ENCODE measurements at places on chromosomes 1 and 21.

DNA sequence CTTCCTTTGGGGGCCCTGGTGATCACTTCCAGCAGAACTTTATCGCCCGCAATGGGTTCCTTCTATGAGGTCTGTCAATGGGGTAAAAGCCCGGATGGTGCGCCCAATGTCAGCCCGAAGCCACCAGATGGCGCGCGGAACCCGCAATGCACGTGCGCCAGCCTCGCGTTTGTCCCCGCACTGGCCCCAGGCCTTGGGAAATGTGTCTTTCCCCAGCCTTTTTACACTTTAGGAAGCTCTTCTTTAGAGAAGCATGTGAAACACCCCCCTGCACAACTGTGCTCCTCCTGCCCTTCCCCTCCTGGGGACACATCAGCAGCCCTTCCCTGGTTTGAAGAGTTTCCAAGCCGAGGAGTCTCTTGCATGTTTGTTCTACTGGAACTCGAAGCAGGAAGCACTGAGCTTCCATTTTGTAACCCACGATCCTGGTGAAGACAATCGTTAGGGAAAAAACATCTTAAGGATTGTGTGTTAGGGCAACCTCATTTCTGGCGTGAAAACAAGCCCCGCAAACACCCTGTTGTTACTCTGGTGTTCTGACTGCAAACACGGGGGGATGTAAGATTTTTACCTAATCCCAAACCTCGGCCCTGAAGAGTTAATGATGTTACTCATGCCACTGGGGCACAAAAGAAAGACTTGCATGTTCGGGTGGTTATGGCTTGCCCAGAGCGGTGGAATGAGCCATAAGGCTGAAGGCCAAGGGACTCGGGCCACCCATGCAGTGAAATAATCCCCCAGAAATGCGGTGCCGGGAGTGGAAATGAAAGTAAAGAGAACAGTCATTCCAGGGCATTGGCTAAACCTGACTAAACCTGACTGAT lies 20.4 kb upstream of the TARBP1 start:
- peak; percentile 88 for DNase-seq

DNA sequence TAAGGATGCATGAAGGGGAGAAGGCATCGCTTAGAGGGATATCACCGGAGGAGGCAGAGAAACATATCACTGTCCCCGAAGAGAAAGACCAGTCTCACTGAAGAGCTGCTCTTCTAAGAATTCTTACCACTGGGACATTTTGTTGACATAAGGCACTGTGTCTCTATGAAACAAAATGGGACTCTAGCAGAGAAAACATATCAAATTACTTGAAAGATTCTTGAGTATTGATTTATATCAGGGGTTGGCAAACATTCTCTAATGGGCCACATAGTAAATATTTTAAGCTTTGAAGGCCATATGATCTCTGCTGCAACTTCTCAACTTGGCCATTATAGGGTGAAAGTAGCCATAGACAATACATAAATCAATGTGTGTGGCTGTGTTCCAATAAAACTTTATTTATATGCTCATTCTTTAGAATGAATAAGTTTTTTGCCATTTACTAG lies 41.0 kb upstream of the GREM2 start:
- no peak for DNase-seq

GRCh38 chr1:43510621-43511020 lies 20.1 kb upstream of the PTPRF start:
- DNase-seq: no peak

GRCh38 chr1:223514644-223515043 lies 121.4 kb downstream of the CCDC185 start:
- DNase-seq: no peak

DNA sequence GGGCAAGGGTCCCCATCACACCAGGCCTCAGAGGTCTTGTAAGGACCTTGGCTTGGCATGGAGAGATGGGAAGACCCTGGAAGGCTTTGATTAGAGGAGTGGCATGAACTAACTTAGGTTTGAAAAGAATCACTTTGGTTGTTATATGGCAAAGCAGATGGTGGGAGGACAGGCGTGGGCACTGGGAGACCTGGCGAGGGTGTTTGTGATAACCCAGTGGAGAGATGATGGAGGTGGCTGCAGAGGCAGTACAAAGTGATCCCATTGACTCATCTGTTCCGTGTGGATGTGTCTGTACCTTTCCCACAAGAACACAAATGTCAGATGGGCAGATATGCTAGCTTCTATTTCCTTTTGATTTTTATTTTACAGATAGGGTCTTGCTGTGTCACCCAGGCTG lies 168.3 kb downstream of the SLC35F3 start:
- DNase-seq: no peak

- DNase-seq: peak; percentile 6
Observed at GRCh38 chr1:77975907-77976306, 3.0 kb downstream of the FUBP1 start.

DNA sequence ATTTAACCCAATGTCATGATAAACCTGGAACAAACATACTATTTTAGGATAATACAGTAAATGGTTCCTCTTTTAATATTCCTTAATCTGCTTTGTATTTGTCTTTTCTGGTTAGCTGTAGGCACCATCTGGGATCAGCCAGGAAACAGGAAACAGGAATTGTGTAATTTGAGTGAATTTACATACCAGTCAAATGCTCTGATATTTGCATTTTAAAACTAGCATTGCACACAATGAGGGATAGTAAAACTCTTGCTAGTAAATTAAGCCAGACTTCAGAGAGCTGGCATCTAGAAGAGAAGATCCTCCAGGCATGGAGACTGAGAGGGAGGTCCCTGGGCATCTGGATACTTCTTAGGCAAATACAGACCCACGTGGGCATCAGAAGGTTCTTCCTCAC lies 103.5 kb downstream of the HMCN1 start:
- no peak for DNase-seq
